ENCODE measurements at places on chromosomes 2 and 18. TPM values are rescaled to one million over a fixed set of nuclear protein-coding genes. Genes with fewer than 3 reads are reported as not detected.

COLEC12 gene
- 4.0 TPM for total RNA-seq

SAG gene
- not detected for total RNA-seq

IL1F10 gene
- total RNA-seq: not detected

UPP2 gene
- not detected for total RNA-seq

IKZF2 gene
- 3.2 TPM for total RNA-seq

OR6B2 gene
- total RNA-seq: not detected

SETBP1 gene
- total RNA-seq: 20.9 TPM

ABCB11 gene
- not detected for total RNA-seq
